ENCODE measurements at places on chromosomes 13 and 19.

DNA sequence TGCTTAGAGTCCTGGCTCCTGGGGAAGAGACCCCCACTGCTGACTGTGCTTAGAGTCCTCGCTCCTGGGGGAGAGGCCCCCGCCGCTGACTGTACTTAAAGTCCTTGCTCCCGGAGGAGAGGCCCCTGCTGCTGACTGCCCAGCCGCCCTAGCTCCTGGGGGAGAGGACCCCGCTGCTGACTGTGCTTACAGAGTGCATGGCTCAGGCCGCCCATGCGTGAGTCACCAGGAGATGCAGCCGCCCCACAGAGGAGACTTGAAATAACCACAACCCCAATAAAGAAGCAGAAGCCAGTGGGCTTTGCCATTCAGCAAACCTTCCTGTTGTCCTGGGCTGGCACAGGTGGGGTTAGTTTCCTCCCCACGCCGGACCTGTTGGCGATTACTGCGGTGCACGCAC is 79.2 kb upstream of the C13orf46 start:
- no peak overlapping the region for H3K4me3 ChIP-seq
- no peaks in the 10 kb centered on the region for H3K36me3 ChIP-seq
- H3K4me1 ChIP-seq = no peaks in the 10 kb centered on the region

DNA sequence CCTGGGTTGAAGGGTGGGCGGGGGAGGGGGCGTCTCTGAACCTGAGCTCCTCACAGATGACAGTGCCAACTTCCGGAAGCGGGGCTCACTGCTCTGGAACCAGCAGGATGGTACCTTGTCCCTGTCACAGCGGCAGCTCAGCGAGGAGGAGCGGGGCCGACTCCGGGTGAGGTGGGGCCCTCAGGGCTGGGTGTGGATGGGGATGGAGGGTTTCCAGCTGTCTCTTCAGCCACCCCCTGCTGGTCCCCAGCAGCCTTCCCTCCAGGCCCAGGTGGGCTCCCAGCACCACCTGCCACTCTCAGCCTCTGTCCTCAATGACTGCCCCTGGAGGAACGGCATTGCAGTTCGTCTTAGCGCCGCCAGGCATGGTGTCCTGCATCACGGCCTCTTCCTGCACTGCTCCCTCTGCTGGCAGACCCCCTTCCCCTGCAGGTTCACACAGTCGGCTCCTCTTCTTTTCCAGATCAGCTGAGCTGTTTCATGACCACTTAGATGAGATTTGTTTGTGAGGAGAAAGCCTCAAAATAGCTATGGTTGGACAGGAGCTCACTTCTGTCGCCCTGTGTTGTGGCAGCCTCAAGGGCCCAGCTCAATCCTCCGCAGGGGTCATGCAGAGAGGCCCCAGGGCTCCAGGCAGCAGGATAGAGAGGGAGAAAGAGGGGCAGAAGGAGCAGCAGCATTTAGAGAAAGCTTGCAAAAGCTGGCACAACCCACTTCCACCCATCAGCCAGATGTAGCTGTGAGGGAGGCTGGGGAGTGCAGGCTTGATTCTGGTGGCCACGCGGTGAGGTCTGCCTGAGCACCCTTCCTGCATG is 2.5 kb upstream of the GARIN5A start:
- H3K36me3 ChIP-seq = peaks cover 11% of the 10 kb centered on the region
- H3K27ac ChIP-seq = peak overlapping the region; percentile 73
- H3K27me3 ChIP-seq = no peaks in the 10 kb centered on the region
- DNase-seq = no peak

DNA sequence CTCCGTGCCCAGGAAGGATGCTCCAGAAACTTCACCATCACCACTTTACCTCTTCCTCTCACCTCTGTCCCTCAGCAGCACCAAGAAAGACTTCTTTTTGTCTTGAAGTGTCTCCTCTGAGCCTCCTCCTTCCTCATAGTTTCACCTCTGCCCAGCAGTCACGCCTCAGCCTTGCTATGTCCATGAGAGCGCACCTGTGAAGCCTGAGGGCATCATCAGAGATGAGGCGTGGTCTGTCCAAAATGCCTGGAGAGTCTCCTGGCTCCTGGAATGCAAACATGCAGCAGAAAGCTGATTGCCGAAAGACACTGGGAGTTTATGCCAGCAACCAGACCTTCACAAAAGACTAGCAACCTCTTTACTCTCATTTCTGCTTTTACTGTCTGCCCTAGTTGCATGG is 336.6 kb downstream of the TEX29 start:
- no peaks in the 10 kb centered on the region for H3K36me3 ChIP-seq
- no peak for DNase-seq
- no peak overlapping the region for H3K4me3 ChIP-seq
- peaks cover 18% of the 10 kb centered on the region for H3K4me1 ChIP-seq
- peaks cover 79% of the 10 kb centered on the region for H3K27me3 ChIP-seq
- H3K27ac ChIP-seq = no peak overlapping the region

GRCh38 chr13:77480066-77480465 is 55.4 kb upstream of the SCEL start:
- H3K4me1 ChIP-seq = peaks cover 2% of the 10 kb centered on the region
- DNase-seq = no peak
- H3K27me3 ChIP-seq = no peaks in the 10 kb centered on the region
- H3K4me3 ChIP-seq = no peak overlapping the region

DNA sequence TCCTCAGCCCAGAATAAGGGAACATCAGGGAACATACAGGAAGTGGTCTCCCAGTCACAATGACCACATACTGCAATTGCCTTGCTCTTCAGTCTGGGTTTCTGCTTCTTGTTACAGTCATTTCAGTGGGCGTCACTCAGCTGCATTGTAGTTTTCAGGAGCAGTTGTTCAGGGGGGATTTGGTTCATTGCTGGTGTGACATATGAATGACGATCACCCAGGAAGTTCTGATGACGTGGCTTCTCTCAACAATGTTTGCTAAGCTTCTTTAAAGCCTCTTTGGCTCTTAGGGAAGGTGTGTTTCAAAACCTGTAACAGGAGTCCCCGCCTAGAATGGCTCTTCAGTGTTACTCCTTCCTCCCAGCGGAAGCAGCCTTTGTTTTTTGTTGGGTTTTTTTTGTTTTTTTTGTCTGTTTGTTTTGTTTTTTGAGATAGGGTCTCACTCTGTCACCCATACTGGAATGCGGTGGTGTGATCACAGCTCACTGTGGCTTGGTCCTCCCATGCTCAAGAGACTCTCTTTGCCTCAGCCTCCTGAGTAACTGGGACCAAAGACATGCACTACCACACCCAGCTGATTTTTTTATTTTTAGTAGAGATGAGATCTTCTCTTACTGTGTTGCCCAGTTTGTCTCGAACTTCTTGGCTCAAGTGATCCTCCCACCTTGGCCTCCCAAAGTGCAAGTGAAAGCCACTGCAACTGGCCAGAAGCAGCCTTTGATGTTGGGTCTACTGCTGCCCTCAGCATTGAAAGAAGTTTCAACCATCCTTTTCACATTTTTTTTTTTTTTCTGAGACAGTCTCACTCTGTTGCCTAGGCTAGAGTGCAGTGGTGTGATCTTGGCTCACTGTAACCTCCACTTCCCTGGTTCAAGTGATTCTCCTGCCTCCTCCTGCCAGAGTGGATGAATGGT is 1.4 kb upstream of the SCEL start:
- H3K4me1 ChIP-seq = peaks cover 4% of the 10 kb centered on the region
- DNase-seq = no peak
- H3K4me3 ChIP-seq = no peak overlapping the region
- no peaks in the 10 kb centered on the region for H3K36me3 ChIP-seq
- H3K27me3 ChIP-seq = no peaks in the 10 kb centered on the region

- no peaks in the 10 kb centered on the region for H3K36me3 ChIP-seq
- H3K4me3 ChIP-seq = no peak overlapping the region
- DNase-seq = no peak
Observed at GRCh38 chr13:74770361-74770760, 636.2 kb upstream of the KLF12 start.

Measured in progenitor cell of endocrine pancreas (in vitro differentiated cells).